Naive thymus-derived CD4-positive, alpha-beta T cell (primary cell): ENCODE measurements at places on chromosomes 1 and 21.

DNA sequence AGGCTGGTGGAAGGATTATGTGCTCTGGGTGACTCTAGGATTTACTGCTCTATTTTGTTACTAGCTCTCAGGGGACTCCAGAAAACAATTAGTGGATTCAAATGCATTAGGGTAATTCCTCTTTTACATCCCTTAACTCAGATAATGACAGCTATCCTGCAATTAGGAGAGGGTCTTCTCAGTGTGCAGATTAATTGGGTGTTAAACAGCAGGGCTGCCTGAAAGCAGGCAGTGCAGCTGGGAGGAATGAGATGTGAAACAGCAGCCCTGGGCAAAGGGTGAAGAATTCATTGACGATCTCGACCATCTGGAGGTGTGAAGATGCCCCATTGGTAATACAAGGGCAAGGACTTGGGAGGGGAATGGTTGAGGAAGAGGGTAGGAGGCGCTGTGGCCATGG is 66.1 kb downstream of the HTR6 start:
- no peak overlapping the region for H3K27ac ChIP-seq
- H3K36me3 ChIP-seq: no peaks in the 10 kb centered on the region
- H3K4me3 ChIP-seq: no peak overlapping the region
- no peak for DNase-seq
- no peaks in the 10 kb centered on the region for H3K4me1 ChIP-seq

- H3K36me3 ChIP-seq: peaks cover 15% of the 10 kb centered on the region
- H3K27ac ChIP-seq: no peak overlapping the region
- no peak overlapping the region for H3K4me3 ChIP-seq
- no peaks in the 10 kb centered on the region for H3K4me1 ChIP-seq
- DNase-seq: peak; percentile 24
- H3K27me3 ChIP-seq: no peaks in the 10 kb centered on the region
These were observed 22.0 kb downstream of the NSL1 start for GRCh38 chr1:212769459-212770167.

- no peak overlapping the region for H3K4me3 ChIP-seq
- no peak overlapping the region for H3K27ac ChIP-seq
- no peaks in the 10 kb centered on the region for H3K27me3 ChIP-seq
- H3K4me1 ChIP-seq: peaks cover 7% of the 10 kb centered on the region
These were observed 476.3 kb upstream of the RUNX1 start for GRCh38 chr21:35525443-35525842.

- no peak for DNase-seq
- no peaks in the 10 kb centered on the region for H3K4me1 ChIP-seq
- no peaks in the 10 kb centered on the region for H3K27me3 ChIP-seq
- H3K4me3 ChIP-seq: no peak overlapping the region
- no peaks in the 10 kb centered on the region for H3K36me3 ChIP-seq
- H3K27ac ChIP-seq: no peak overlapping the region
These were observed 411.8 kb downstream of the SETD4 start for GRCh38 chr21:35648512-35648911.

- no peak overlapping the region for H3K4me3 ChIP-seq
- peaks cover 3% of the 10 kb centered on the region for H3K27me3 ChIP-seq
- H3K36me3 ChIP-seq: no peaks in the 10 kb centered on the region
- no peak for DNase-seq
These were observed 29.4 kb downstream of the SPATA17 start for GRCh38 chr1:217660353-217661062.

DNA sequence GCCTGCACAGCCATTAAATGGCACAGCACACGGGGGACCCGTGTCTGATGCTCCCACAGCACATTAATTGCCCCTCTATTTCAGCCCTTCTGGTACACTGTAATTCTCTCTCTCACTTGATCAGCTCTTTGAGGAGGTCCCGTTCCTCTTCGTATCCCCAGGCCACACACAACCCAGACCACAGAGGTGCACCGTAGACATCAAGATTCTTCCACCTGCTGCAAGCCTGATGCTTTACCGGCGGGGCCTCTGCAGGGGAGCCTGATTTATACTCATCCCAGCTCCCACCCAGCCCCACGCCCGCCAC is 759 bp downstream of the SMYD3 start:
- DNase-seq: no peak
- H3K27me3 ChIP-seq: no peaks in the 10 kb centered on the region
- H3K4me1 ChIP-seq: peaks cover 6% of the 10 kb centered on the region
- H3K4me3 ChIP-seq: peak overlapping the region; percentile 78
- no peaks in the 10 kb centered on the region for H3K36me3 ChIP-seq

GRCh38 chr1:115969509-115969908 is 6.8 kb upstream of the SLC22A15 start:
- no peak for DNase-seq
- no peak overlapping the region for H3K4me3 ChIP-seq
- no peak overlapping the region for H3K27ac ChIP-seq
- H3K36me3 ChIP-seq: no peaks in the 10 kb centered on the region
- H3K4me1 ChIP-seq: no peaks in the 10 kb centered on the region
- no peaks in the 10 kb centered on the region for H3K27me3 ChIP-seq

DNA sequence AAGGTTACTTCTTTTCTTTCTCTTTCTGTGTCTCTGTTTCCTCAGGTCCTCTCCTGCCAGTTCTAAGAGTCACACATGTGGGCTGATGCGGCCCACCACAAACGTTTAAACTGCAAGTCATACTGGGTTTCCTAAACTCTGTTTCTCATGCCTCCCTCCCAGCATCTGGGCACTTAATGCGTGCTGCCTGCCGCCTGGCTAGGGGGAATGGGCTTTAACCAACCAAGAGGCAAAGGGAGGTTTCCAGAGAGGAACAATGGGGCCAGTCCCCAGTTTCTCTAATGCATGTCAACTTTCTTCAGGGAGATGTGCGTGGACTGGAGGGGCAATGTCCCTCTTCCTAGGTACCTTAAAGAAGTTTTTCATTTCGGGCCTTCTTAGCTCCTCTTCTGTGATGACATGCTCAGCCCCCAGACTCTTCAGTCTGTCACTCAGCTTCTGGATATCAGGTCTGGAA is 19.9 kb upstream of the SRSF4 start:
- H3K36me3 ChIP-seq: no peaks in the 10 kb centered on the region
- H3K27me3 ChIP-seq: no peaks in the 10 kb centered on the region
- no peak overlapping the region for H3K27ac ChIP-seq

DNA sequence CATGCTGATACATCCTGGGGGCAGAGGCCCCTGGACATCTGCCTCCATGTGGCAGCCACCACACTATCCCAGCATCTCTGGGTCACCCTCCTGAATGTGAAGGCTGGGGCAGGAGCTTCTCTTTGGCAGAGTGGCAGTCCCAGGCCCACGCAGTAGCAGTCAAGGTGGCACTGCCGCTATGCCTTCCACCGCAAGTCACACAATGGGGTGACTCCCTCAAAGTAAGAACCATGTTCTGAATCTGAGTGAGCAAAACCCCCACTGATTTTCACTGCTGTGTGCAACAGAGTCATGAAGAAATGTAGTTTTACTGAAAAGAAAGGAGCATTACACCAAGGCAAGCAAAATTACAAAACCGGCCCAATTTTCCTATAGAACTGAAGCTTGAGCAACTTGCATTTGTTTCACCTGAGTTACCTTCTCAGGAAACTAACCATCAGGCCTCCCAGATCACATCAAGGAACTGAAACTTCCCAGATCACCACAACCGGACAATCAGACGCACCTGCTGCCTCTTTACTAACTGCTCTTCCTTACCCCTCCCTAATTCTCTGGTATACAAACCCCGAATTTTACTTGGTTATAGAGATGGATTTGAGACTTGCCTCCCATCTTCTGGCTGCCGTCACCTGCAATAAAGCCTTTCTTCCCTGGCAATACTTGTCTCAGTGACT is 102.6 kb downstream of the PCP4 start:
- H3K27me3 ChIP-seq: no peaks in the 10 kb centered on the region
- no peaks in the 10 kb centered on the region for H3K36me3 ChIP-seq
- H3K27ac ChIP-seq: no peak overlapping the region
- H3K4me1 ChIP-seq: no peaks in the 10 kb centered on the region
- DNase-seq: no peak
- no peak overlapping the region for H3K4me3 ChIP-seq

- no peaks in the 10 kb centered on the region for H3K36me3 ChIP-seq
- H3K27me3 ChIP-seq: no peaks in the 10 kb centered on the region
- H3K4me1 ChIP-seq: no peaks in the 10 kb centered on the region
These were observed 342.0 kb upstream of the CAMK1G start for GRCh38 chr1:209241487-209241886.
